Right hindlimb (tissue), 1 donor: ENCODE measurements at places on chromosomes 2 and 18.

DNA sequence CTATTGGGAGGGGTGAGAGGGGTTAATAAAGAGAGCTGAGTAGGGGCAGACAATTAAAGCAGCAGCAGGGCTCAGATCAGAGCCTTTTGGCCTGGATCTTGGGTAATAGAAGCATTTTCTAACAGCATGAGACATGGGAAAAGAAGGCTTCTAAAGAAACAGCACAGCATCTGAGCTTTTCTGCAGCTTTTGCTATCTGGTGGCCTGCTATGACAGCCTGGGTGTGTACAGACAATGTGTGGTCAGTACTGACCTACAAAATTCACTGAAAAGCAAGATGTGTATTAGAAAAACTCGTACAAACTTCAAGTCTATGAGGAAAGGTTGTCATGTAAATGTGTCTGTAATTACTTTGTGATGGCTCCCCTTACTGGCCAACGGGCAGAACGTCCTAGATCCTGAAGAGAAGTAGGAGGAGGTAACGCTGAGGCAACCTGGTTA is 95.6 kb downstream of the GALNT3 start:
- DNase-seq, result peak; percentile 53

DNA sequence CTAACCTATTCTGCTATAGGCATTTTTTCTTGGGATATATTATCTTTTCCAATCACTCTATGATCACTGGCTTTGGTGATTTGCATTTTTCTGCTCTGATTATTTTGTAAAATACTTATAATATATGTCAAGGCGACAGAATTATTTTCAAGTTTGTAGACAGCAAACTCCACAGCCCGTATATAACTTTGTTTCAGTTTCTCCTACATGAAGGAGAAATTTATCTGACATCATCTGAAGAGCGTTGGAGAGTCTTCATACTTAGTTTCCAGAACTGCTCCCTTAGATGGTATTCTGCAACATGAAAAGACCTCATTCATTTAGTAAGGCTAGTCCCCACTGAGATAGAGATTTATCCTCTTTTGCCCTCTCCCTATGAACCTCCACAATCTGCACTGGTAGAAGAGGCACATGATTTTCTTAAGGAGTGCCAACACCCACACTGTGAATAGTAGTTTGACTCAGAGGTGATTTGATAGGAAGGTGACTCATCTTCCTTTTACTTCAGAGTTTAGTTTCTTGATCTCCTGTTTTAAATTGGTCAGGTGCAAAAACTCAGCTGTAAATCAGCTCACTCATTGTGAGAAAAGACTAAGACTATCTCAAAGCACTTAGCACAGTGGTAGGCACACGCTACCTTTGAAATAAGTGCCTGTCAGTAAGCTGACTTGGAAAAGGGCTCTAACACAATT is 1848.6 kb upstream of the CELF4 start:
- no peak for DNase-seq

- no peak for DNase-seq
These were observed 173.2 kb upstream of the ZNF804A start for GRCh38 chr2:184425083-184425482.

DNA sequence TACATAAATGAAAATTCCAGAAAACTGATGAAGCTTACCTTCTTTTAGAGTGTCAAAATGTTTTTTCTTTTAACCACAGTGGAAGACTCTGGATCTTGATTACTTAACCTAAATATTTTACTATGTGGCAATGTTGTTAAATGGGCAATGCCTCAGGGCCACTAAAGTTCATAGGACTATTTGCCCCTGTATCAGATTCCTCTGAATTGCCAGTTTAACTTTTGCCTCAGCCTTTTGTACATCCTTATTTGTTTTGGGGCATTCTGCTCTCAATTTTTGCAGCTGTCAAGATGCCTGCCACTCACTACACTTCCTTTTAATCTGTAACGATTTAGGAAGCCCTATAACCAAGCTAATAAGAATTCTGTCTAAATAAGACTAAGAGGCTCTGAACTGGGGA is 31.7 kb upstream of the SERTAD2 start:
- DNase-seq, result no peak

- DNase-seq, result no peak
These were observed 81.3 kb downstream of the SCN3A start for GRCh38 chr2:165122521-165122920.

- no peak for DNase-seq
These were observed 447 bp downstream of the GGCX start for GRCh38 chr2:85560812-85561279.

DNA sequence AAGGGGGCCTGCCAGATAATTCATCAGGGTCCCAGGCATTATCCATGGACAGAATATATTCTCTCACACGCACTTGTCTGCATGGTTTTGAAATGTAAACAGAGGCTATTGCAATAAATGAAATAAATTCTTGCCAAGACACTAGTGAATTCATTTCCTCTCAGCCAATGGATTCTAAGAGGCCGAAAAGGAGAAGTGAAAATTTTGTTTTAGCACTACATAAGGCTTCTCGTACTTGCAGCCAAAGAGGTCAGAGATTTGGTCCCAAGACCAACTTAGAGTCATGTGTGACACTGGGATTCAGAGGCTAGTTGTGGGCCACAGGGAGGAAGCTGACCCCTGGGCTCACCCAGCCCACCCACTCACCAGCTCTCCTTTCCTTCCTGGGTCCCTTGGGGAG is 184.1 kb upstream of the GLI2 start:
- DNase-seq, result no peak

DNA sequence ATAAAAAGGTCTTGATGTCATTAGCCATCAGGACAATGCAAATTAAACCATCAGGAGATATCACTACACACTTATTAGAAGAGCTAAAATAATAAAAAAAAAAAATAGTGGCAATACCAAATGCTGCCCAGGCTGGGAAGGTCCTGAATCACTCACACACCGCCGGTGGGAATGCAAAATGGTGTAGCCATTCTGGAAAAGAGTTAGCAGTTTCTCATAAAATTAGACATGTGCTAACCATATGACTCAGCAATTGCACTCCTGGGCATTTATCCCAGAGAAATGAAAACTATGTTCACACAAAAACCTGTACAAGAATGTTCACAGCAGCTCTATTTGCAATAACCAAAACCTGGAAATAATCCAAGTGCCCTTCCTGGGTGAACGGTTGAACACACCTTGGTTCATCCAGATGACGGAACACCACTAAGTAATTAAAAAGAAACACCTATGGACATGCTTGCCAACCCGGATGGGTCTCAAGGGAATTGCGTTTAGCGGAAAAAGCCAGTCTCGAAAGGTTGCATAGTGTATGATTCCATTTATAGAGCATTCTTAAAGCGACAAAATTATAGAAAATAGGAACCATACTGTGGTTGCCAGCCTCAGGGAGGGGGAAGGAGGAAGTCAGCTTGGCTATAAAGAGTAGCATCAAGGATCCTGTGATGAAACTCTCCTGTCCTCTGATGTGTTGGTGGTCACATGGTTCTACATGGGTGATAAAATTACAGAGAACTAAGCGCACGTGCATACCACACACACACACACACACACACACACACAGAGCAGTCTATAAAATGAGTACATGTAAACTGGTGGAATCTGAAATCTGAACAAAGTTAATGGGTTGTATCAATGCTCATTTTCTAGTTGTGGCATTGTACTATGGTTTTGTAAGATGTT is 4.6 kb downstream of the MBP start:
- DNase-seq, result no peak

- DNase-seq, result no peak
These were observed 84.4 kb upstream of the DYNAP start for GRCh38 chr18:54506516-54507261.

DNA sequence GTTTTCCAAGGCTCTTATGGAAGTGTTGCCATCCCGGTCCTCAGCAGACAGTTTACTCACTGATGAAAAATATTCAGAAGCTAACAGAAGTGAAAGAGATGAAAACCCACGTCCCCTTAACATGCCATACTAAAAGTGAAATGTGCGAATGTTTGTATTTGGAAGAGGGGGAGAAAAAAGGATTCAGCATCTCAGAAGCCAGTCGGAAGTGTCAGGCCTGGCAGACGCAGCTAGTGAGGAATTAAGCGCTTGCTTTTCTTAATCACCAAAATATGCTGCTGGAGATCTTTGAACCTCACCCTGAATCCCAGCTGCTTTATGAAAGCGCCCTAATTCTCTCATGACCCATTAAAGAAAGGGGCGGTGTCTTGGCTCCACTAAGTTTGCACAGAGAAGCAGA is 653.7 kb downstream of the DCDC2C start:
- no peak for DNase-seq

DNA sequence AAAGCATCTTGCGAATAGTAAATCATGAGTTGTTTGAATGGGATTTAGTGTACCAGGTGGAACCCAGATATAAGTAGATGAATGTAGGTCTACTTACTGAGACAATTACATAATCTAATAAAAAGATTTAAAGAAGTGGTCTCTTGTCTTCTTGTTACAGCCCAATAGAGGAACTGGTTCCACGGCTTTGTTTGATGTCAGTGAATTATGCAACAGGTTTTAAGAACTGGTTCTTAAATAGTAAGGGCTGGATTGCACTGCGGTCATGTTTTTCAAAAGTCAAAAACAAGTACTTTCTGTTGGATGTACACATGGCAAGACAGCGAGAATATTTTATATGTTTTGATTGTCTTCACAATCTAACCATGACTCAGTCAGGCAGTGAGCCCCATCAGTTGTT is 15.4 kb upstream of the SLC9A2 start:
- no peak for DNase-seq

DNA sequence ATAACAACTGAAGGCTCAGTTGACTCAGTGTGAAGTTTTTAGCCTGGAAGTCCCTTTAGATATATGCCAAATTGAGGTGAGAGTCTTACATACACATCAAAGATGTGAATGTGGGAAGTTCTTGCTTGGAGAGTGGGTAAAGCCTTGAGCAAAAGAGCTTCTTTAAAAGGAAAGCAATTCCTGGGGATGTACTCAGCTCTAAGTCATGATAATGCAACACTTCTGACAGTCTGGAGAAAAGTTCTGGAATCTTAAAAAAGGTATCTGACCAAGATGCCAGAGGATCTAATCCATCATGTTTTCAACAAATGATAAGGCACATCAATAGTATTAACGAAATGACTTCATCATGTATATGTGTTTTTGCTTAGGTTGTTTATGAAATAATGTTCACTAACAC is 351.2 kb downstream of the CDH19 start:
- DNase-seq, result no peak

DNA sequence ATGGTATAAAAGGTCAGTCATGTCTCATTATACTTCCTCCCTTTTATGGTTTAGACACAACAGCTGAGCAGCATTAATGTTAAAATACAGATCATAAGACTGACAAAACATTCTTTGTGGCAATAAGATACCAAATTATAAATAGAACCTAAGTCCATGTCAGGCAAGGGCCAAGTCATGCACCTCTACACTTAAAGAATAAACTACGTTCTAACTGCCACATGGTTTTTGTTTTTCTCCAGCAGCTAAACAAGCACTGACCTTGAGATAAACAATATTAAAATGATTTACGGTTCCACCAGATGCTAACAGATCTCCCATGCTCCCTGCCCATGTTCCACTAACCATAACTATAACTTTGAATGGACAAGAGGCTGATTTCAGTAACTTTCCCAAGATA is 368.6 kb upstream of the TFPI start:
- no peak for DNase-seq

- DNase-seq, result no peak
These were observed 247.9 kb downstream of the CYRIA start for GRCh38 chr2:16417726-16418125.

DNA sequence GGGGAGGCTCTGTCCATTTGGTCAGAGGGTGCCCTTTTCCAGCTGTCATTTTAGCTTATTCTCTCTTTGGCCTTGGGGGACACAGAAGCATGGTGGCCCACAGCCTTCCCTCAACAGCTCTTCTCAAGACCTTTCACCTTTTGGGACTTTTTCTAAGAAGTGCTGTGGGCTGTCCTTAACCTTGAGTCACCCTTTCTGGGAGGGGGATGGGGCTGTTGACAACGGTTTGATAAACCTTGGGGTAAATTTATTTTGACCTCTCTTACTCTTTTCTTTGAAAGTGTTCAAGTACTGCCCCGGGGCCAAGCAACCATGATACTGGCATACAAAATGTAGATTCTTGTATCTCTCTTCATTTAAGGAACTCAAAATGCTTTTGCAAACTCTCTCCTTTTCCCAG is 13.7 kb downstream of the IGFBP5 start:
- DNase-seq, result no peak

- no peak for DNase-seq
These were observed 188.7 kb downstream of the ANKRD44 start for GRCh38 chr2:197121756-197122385.

DNA sequence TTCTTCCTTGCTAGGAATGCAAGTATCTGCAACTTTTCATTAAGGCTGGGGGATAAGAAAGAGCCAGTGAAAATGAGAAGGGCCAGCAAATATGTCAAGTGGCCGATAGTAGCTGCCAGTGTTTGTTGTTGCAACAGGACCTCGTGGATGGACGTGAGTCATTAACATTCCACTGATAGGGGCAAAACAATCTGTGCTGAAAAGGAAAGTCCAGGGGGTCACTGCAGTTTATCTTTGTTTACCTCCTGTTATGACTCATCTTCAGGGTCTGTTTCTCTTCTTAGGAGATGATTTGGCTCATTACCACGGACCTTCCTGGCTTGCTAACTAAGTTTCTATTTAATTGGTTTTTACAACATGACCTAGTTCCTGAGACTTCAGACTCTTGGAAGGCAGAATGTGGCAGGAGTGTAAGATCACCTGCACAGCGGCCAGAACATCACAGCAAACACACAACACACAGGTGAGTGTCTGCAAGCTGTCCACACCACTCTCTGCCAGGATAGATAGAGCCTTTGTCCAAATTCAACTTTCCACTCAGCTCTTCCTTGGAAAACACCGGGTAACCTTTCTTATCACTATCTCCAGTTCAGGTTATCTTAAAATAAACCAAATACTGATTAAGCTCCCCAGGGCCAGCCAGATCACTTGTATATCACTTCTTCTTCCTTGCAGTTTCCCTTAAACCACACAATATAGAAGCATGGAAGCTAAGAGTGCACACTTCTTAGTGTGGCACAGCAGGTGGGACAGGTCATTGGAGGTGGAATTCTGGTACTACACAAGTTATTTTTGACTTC is 157.5 kb upstream of the LMAN1 start:
- no peak for DNase-seq

- no peak for DNase-seq
These were observed 1.2 kb upstream of the ECEL1 start for GRCh38 chr2:232488721-232489300.

DNA sequence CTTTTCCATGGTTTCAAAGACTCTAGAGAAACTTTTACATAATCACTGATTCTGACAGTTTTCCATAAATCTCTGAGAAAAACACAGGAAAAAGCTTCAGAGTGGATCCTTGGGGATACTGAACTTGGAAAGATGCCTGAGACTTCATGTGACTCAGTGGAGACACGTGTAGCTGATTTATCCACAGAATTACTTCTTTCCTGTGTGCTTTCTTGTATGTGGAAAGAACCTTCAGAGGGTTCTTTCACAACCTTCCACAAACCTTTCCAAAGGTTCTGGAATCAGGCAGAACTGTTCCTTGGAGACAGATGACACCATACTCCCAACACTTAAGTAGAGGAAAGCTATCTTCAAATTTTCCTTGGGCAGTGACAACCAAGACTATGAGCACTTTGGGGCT is 207.2 kb downstream of the RND3 start:
- DNase-seq, result peak; percentile 71
